HFFc6 (cell line): ENCODE measurements at places on chromosomes 7 and 10.
A peak's percentile ranks its signal among the peaks of the same experiment; 100 is the strongest.

DNA sequence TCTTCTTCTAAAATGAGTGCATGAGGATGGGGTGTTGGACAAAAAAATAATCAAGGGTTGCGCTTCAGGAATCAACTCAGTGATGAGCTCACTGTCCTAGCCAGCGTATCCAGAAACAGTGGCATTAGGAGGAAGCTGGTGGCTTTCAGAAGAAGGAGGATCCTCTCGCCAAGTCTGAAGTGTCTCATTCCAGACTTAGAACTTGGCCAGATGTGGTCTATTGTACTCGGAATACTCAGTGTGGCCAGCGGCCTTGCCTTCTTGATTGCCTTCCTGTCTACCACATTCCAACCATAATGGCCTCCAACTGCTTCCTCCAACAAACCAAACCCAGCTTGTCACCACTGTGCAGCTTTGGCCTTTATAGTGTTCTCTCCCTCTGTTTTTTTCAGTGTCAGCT is 732.4 kb downstream of the KCNMA1 start:
- DNase-seq: no peak
- peaks cover 3% of the 10 kb centered on the region; the same call in 1 of the 2 replicates for H3K27me3 ChIP-seq
- peaks cover 35% of the 10 kb centered on the region for H3K36me3 ChIP-seq
- no peak overlapping the region for H3K4me3 ChIP-seq
- H3K27ac ChIP-seq: no peak overlapping the region
- no peaks in the 10 kb centered on the region for H3K4me1 ChIP-seq

- H3K4me3 ChIP-seq: peak overlapping the region; percentile 91
- DNase-seq: peak; percentile 28
- H3K4me1 ChIP-seq: peaks cover 18% of the 10 kb centered on the region
- H3K36me3 ChIP-seq: peaks cover 4% of the 10 kb centered on the region; the same call in 1 of the 2 replicates
These were observed 12.4 kb upstream of the HUS1 start for GRCh38 chr7:47991741-47992311.

GRCh38 chr10:102796407-102797176 is 40.6 kb downstream of the CYP17A1 start:
- H3K27ac ChIP-seq: peak overlapping the region; percentile 61; the same call in 1 of the 2 replicates
- peak; percentile 34 for DNase-seq
- H3K4me3 ChIP-seq: 0 out of 2 replicates have a peak overlapping the region, but pooled peaks have one; percentile 13
- H3K4me1 ChIP-seq: peaks cover 39% of the 10 kb centered on the region

DNA sequence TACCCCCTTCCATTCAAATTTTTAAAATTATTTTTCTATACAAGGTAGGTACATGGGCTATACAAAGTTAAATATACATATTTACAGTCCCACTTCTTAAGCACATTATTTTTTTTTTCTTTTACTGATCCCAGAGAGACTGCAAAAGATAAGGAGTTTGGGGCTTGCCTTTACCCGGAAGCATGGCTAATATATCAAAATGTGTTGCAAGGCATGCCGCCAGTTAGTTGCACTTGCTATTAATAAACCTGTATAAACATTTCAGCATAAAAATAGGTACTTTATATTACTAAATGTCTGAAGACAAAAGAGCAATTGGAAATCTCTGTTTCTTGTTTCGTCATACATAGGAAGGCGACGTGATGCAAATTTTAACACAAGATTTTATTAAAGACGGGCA is 21.5 kb upstream of the PDLIM1 start:
- no peaks in the 10 kb centered on the region for H3K36me3 ChIP-seq
- no peak overlapping the region for H3K4me3 ChIP-seq
- H3K27ac ChIP-seq: no peak overlapping the region
- DNase-seq: no peak
- H3K27me3 ChIP-seq: peaks cover 8% of the 10 kb centered on the region
- peaks cover 32% of the 10 kb centered on the region for H3K4me1 ChIP-seq

DNA sequence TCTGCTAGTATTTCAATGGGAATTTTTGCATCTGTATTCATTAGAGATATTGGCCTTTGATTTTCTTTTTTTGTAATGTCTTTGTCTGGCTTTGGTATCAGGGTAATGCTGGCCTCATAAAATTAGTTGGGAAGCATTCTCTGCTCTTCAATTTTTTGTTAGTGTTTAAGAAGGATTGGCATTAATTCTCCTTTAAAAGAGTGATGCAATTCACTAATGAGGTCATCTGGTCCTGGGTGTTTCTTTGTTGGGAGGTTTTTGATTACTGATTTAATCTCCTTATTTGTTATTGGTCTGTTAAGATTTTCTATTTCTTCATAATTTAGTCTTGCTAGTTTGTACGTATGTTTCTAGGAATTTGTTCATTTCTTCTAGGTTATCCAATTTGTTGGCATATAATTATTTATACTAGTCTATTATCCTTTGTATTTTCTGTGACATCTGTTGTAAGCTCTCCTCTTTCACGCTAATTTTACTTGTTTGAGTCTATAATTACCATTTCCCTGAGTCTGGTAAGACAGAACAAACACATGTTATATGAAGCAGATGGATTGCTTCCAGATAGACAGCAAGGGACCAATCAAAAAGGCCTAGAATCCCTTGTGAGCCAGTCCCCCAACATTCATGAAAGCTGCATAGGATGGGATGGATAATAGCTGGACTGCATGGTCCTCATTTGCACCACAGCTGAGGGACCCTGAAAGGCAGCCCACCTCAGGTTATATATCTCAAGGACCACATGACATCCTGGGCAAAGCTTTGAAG is 54.4 kb downstream of the MTPAP start:
- peaks cover 3% of the 10 kb centered on the region for H3K27me3 ChIP-seq
- H3K4me3 ChIP-seq: no peak overlapping the region
- no peaks in the 10 kb centered on the region for H3K36me3 ChIP-seq
- H3K4me1 ChIP-seq: no peaks in the 10 kb centered on the region

GRCh38 chr10:106942035-106942662 is 222.4 kb downstream of the SORCS1 start:
- no peak overlapping the region for H3K4me3 ChIP-seq
- H3K4me1 ChIP-seq: no peaks in the 10 kb centered on the region
- no peak overlapping the region for H3K27ac ChIP-seq
- no peaks in the 10 kb centered on the region for H3K36me3 ChIP-seq
- no peaks in the 10 kb centered on the region for H3K27me3 ChIP-seq

DNA sequence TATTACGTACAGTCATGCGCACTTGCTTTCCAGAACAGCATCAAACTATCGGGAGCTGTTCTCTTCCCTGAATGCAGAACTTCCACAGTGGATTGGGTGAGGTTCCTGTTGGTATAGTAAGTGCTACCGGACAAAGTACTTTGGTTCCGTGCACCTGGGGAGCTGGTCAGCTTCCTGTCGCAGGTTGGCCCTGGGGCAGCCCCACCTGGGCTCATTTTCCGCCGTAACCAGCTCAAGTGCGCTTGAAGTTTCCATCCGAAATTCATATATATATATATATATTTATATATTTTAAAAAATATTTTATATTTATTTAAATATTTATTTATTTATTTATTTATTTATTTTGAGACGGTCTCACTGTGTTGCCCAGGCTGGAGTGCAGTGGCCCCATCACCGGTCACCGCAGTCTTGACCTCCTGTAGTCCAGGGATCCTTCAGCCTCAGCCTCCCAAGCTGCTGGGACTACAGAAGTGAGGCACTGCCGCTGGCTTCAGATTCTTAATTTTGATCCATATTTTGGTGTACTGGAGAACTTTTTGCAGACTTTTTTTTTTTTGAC is 6.5 kb downstream of the SCART1 start:
- no peak for DNase-seq
- no peak overlapping the region for H3K4me3 ChIP-seq
- peaks cover 11% of the 10 kb centered on the region; the same call in 1 of the 2 replicates for H3K36me3 ChIP-seq
- no peak overlapping the region for H3K27ac ChIP-seq

- H3K4me1 ChIP-seq: peaks cover 21% of the 10 kb centered on the region
- no peak for DNase-seq
- no peak overlapping the region for H3K4me3 ChIP-seq
- H3K36me3 ChIP-seq: no peaks in the 10 kb centered on the region
- no peak overlapping the region for H3K27ac ChIP-seq
These were observed 7.3 kb downstream of the ASB13 start for GRCh38 chr10:5658871-5659618.

- H3K4me3 ChIP-seq: no peak overlapping the region
- no peak overlapping the region for H3K27ac ChIP-seq
- no peaks in the 10 kb centered on the region; the same call in 1 of the 2 replicates for H3K4me1 ChIP-seq
- DNase-seq: peak; percentile 81
- no peaks in the 10 kb centered on the region; the same call in 1 of the 2 replicates for H3K27me3 ChIP-seq
- no peaks in the 10 kb centered on the region for H3K36me3 ChIP-seq
These were observed 820.6 kb downstream of the LRMDA start for GRCh38 chr10:76251841-76252671.

DNA sequence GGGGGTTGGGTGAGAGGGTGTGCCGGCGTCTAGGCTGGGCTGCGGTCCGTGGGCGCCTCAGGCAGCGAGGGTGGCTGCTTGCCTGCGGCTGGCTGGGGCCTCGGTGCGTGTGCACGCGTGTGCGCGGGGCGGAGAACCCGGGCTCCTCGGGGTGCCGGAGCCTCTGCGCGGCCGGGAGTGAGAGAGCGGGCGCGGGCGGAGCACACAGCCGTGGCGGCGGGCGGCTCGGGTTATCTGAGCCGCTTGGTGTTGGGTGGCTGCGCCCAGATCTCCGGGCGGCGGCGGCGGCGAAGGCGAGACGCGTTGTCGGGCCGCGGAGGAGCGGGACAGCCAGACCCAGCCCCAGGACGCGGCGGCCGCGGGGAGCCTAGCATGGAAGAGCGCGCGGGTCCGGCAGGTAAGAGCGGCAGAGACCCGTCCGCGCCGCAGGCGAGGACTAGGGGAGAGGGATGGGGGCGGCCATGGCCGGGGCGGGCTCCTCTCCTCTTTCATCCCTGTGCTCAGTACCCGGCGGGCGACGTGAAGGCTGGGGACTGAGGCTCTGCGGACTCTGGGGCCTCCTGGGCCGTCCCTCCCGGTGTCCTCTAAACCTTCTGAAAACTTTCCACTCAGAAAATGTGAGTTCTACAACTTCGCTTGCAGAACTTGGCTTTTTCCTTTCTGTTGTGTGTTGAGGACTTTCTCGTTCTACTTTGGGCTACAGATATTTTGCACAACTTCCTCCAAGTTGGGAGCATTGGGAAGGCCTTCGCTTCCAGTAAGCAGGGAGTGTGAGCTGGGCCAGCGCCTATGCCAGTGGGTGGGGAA is 9.8 kb upstream of the PAX2 start:
- peaks cover 74% of the 10 kb centered on the region for H3K27me3 ChIP-seq
- H3K4me3 ChIP-seq: peak overlapping the region; percentile 48; the same call in 1 of the 2 replicates
- H3K36me3 ChIP-seq: no peaks in the 10 kb centered on the region
- no peak overlapping the region for H3K27ac ChIP-seq
- DNase-seq: no peak

GRCh38 chr10:5858811-5859210 is 30.9 kb downstream of the ANKRD16 start:
- H3K4me3 ChIP-seq: no peak overlapping the region
- peaks cover 8% of the 10 kb centered on the region for H3K27me3 ChIP-seq
- DNase-seq: no peak
- 0 out of 2 replicates have a peak, but pooled peaks cover 7% of the 10 kb centered on the region for H3K36me3 ChIP-seq
- peaks cover 27% of the 10 kb centered on the region for H3K4me1 ChIP-seq

DNA sequence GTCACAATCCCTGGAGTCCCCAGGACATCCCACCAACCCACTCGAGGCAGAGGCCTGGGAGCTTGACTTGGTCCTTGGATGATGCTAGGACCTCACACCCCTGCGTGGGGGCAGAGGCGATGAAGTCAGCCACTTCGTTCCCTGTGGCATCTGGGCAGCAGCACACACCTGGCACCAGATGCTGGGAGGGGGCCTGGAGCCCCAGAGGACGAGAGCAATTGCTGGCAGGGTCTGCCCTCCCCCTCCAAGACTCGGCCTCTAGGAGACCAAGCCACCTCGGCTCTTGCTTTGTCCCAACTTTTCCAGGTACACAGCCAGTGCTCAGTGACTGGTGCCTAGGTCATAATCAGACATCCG is 39.1 kb downstream of the DPYSL4 start:
- no peak for DNase-seq
- H3K36me3 ChIP-seq: no peaks in the 10 kb centered on the region
- no peak overlapping the region for H3K27ac ChIP-seq
- peaks cover 5% of the 10 kb centered on the region; the same call in 1 of the 2 replicates for H3K27me3 ChIP-seq
- H3K4me3 ChIP-seq: no peak overlapping the region
- H3K4me1 ChIP-seq: no peaks in the 10 kb centered on the region

DNA sequence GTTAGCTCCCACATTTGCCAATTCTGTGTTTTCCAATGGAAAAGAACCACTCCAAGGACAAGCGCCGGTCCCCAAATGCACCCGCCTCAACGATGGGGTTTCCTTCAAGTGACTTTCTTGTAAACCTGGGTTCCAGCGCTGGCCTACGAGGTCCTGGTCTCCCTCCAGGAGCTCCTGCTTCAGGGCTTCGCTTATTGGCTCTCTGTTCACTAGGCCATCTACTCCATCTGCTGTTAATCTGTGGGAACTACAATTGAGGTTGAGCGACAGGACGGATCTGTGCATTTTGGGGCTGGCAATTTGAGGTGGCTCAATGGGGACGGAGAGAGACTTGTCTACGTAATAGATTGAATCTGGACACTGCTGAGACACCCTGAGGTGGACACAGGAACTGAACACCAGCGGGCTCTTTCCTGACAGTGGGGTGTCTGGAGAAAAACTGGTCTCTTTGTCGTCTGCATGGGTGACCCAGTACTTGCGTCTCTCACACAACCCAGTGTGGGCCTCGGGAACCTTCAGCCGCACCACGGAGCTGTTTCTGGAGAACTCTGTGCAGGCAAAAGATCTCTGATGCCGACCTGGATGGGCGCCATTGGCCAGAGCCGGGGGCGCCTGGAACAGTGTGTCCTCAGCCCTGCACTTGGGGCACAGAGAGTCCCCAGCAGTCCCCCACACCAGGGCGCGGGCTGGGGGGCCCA is 115.9 kb upstream of the ADAM12 start:
- H3K4me3 ChIP-seq: no peak overlapping the region
- H3K36me3 ChIP-seq: no peaks in the 10 kb centered on the region

DNA sequence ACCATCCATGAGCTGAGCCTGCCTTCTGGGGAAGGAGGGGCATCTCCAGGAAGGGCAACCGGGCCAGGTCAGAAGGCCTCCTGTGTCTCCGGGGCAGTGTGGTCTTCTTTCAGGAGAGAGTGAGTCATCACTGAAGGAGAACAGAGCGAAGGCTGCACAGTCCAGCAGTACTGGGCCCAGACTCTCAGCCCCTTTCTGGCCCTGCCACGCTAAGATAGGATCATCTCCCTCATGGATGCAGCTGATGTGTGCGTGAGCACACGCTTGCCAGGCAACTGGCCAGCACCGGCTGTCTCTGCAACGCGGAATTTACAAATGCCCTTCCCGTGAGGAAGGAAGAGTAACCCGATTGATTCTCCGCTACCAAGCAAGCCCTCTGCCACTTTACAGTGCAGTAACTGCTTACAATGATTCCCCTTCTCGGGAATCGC is 328.2 kb downstream of the TNS3 start:
- DNase-seq: peak; percentile 68
- peak overlapping the region; percentile 81 for H3K27ac ChIP-seq
- H3K4me1 ChIP-seq: peaks cover 28% of the 10 kb centered on the region

DNA sequence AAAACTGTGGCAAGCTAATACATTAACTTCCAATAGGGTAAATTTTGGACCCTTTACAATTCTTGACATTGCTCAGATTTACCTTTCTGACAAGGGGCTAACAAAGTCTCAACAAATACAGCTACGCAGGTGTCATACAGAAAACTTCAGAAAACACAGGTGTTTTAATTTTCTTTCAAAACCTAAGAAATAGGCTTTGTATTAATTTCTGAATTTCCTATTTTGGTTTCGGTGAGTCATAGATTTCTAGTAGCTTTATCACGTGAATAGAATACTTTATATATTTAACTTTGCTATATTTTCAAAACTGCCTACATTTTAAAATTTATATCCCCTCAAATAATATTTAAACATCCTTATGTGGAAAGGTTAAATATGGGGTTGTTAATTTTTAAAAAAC is 215.3 kb downstream of the DGKB start:
- H3K27ac ChIP-seq: no peak overlapping the region
- peaks cover 11% of the 10 kb centered on the region; the same call in 1 of the 2 replicates for H3K4me1 ChIP-seq
- H3K27me3 ChIP-seq: no peaks in the 10 kb centered on the region
- H3K36me3 ChIP-seq: no peaks in the 10 kb centered on the region
- no peak overlapping the region for H3K4me3 ChIP-seq

GRCh38 chr10:119726676-119727261 is 919 bp downstream of the INPP5F start:
- H3K4me1 ChIP-seq: peaks cover 48% of the 10 kb centered on the region
- peak overlapping the region; percentile 62; the same call in 1 of the 2 replicates for H3K27ac ChIP-seq
- H3K27me3 ChIP-seq: no peaks in the 10 kb centered on the region
- H3K36me3 ChIP-seq: no peaks in the 10 kb centered on the region
